T-helper 17 cell (primary cell): ENCODE measurements at places on chromosomes 11 and 22.

- DNase-seq, result no peak
Measured at GRCh38 chr11:76153571-76153923, 52.8 kb downstream of the WNT11 start.

DNA sequence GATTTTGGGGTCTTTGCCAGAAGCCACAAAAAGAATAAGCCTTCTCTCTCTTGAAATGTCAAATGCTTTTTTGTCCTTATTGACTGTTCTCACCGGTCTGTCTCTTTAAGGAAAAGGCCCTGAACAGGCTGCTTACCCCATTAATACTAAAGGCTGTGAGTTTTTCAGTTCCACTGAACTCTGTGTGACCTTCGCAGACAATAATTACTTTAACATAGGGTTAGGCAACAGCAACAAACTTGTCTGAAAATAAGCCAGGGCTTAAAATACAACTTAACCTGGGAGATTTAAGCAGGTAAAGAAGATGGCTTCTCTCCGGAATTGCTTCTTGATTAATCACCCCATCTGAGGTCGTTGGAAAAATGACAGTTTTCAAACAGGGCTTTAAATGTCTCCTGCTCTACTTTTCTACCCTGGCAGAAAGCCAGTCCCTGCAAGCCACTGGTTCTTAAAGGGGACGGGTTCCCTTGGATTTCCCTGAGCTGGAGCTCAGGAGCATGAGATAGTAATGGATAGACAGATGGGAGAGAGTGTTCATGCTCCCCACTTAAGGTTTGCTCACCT, 69.4 kb downstream of the ARL14EP start:
- no peak for DNase-seq

GRCh38 chr22:42800451-42801251, 56.4 kb downstream of the ARFGAP3 start:
- no peak for DNase-seq

GRCh38 chr11:27354359-27354965, 8.6 kb downstream of the CCDC34 start:
- no peak for DNase-seq

DNA sequence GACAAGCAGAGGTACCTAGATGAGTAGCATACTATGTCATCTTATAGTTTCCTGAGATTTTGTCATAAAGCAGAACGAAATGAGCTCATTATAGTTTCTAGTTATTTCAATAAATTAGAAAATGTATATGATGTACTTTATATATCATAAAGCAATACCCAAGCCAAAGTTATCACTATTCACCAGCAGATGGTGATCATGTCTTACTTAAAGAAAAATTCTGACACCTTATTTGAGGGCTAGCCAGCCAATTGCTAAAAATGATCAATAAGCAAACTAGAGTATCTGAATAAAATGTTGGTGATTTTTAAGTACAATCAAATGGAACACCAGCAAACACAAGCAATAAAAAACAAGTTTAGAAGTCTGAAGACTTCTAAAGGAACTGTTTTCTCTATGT, 44.1 kb downstream of the RSF1 start:
- no peak for DNase-seq

DNA sequence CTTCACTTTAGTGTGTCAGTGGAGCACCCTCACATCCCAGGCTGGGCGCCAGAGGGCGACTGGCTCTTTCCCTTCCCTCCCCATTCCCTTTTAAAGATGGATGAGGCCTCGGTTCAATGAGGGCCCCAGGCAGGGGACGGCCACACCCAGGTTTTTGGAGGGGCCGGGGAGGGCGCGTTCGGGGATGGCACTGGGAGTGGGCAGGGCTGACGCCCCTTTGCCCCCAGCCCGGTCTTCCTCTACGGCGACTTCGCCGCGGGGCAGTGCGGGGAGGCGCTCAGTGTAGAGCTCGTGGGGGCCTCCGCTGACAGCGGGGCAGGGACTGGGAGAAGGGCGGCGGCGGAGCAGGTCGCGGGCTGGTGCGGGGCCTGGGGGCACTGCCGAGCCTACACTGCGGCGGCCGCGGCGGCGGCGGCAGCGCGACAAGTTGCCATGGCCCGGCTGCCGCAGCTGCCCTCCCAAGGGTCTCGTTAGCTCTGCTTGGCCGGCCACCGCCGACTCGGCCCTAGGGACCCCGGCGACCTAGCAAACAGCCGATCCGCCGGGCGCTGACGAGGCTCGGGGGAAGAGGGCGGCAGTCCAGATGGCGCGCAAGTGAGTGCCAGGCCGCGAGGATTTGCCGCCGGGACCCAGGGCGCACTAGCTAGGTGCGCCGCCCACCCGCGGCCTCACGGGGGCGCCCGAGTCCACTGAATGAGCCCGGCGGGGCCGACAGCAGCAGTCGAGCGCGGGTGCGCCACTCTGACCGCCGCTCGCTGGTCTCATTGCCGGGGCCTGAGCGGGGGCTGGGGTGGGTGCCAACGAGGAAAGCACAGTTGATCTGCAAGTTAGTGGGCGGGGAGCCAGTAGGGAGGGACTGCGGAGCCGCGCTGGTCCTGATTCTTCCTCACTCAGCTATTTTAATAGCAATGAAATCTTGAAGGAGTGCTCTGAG, 92.7 kb downstream of the RRM1 start:
- DNase-seq, result peak; percentile 89

- DNase-seq, result no peak
Measured at GRCh38 chr11:111542606-111543275, 2.2 kb downstream of the LAYN start.

DNA sequence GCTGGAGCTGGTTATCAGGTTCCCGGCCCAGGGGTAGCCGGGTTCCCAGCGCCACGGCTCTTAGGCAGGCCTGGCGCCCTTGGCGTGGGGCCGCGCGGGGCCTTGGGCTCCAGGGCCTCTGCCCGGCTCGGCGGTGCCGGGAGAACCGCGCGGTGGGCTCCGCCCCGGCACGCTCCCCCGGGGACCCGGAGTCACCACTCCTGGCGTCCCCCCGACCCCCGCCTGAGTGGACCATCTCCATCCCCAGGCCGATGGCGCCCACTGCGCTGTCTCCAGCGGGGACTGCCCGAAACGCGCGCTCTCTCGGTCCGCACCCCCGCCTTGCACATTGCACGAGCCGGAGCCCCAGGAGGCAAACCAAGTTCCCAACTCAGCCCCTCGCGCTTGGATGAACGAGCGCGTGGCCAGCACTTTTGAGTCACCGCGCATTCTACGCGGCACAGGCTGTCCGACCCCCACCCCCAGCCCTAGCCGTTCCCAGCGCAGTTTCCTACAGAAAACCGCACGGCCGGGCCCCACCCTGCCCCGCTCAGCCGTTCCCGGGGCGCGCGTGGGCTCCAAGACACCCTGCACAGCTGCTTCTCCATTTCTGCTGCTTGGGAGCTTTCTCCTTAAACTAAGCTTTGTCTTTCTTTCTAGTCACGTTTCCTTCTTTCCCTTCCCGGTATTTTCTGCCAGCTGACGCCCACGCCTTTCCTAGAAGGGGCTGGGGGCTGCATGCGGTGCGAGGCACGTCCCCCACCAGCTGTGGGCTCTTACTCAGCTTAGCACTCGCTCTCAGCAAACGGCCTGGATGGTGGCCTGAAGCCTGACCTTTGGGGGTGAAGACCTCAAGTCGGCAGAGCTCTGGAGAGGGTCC, 650 bp upstream of the CHID1 start:
- DNase-seq, result peak; percentile 23

- DNase-seq, result no peak
Measured at GRCh38 chr11:11496879-11497278, 124.9 kb downstream of the GALNT18 start.

DNA sequence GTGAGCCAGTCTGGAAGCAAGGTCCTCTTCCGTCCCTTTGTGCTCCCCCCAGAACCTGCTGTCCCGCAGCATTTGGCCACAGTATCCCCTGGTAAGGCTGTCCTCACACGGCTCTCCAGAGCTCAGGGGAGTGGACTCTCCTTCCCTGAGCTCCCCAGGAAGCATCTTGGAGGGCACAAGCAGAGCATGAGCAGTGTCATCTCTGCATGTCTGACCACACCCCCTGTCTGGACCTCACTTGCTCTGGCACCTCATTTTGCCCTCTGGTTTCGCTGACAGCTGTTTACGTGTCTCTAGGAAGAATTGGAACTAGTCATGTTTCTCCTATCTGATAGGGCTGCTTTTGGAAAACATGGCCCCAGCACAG, 15.5 kb downstream of the DCPS start:
- DNase-seq, result no peak

GRCh38 chr11:36160091-36160490, 129.1 kb downstream of the COMMD9 start:
- DNase-seq, result no peak

DNA sequence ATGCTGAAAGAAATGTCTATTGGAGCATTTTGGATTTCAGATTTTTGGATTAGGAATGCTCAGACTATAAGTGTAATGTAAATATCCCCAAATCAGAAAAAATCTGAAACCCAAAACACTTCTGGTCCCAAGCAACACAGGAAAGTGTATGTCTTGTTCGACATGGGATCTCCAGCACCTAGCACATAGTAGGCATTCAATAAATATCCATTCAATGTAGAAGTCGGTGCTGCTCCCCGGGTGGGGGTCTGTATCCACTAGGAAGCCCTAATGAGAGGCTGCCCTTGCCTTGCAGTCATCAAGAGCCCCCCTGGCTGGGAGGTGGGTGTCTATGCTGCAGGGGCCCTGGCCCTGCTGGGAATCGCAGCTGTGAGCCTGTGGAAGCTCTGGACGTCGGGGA, 11.4 kb downstream of the SYT12 start:
- no peak for DNase-seq

DNA sequence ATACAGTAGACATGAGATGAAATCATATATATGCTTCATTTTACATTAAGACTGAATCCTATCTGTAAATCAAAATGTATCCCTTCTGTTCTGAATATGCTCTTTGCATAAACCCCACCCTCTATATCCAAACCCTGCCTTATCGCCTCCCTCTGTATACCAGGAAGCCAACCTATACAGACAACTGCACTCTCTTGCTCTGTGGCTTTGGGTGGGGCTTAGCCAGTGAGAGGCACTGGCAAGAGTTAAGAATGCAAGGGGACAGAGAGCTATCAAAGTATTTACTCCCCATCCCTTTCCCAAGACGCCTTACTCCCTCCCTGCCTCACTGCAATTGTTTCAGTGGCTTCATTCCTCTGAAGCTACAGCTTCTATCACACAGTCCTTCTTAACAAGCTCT, 309.8 kb downstream of the TTC28 start:
- no peak for DNase-seq

DNA sequence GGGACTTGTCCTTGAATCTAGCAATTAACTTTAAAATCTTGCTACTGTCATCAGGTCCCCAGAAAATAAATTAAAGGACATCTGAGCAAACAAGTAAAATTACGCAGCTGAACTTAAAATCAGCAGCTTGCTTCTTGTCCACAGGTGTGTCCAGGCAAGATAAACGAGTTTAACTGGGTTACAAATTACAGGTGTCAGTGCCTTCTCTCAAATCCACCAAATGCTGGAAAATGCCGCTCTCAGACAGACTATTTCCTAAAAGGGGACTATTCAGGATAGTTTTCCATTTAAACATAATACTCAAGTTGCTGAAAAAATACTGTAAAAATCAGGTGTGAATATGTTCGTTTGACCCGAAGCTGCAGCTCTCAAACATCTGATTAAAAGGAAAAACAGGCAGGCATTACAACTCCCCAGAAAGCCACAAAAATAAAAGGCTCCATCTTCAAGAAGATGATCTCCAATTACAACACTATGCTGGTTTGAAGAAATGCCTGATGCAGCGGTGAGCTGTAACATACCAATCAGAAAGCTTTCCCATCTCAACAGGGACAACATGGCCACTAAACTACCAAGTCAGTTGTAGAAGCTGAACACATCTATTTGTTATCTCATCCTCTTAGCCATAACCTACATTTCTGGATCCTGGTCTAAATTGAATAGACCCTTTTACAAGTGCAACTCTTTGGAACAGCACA, 82.1 kb downstream of the CADM1 start:
- DNase-seq, result no peak

GRCh38 chr11:119144825-119145486, 3.9 kb upstream of the ABCG4 start:
- DNase-seq, result no peak

DNA sequence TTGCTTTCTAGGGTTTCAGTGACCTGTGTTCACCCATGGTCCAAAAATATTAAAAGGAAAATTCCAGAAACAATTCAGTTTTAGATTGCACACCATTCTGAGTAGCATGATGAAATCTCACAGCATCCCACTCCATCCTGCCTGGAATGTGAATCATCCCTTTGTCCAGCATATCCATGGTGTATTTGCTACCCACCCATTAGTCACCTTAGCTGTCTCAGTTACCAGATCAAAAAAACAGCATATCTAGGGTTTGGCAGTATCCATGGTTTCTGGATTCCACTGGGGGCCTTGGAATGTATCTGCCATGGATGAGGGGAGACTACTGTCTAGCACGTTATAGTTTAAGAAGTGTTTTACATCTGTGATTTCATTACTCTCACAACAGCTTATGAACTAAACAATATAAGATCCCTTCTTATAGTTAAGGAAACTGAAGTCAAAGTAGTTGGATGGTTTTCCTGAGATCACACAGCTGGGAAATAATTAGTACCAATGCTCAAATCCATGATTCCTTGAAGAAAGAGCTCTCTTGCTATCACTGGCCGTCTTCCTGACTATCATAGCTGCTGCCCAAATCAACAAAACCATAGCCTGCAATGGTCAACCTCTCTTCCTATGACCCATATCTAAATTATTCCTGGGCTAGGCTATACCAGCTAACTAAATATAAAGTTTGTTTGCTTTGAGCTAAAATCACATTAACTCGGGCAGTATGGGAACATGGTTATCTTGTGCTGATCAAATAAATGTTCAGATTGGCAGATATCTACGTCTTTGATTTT, 122.6 kb downstream of the MICAL2 start:
- no peak for DNase-seq

- DNase-seq, result no peak
Measured at GRCh38 chr11:35667257-35667656, 4.7 kb downstream of the TRIM44 start.

GRCh38 chr11:70537576-70538571, 139.5 kb downstream of the CTTN start:
- no peak for DNase-seq

DNA sequence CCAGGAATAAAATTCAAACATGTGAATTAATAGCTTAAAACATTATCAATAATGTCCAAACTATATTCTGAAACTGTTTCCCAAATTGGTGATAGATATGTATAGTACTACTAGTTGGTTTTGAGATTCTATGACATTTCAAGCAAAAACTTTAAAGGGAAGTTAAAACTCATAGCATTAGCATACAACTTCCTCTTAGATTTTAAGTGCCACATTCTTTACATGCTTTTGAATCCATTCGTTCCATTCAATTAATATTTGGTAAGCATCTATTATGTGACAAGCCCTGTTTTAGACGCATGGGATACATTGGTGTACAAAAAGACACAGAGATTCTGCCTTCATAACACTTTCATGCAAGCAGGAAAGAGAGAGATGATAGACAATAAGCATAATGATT, 8.9 kb downstream of the PATL1 start:
- no peak for DNase-seq

DNA sequence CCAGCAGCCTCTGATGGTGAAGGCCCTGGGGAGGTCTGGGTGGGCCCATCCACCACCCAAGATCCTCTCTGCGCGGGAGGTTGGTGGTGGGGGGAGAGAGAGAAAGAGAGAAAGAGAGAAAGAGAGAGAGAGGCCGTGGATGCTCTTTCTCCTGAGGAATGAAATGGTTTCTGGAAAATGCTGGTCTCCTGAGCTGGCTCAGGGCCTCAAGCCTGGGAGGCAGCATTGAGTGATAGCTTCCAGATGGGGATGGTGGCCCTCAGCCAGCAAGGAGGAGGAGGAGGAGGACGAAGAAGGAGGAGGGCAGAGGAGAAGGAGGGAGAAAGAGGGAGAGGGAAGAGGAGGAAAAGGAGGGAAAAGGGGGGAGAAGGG, 4.6 kb downstream of the TSPAN32 start:
- DNase-seq, result no peak

GRCh38 chr22:20093418-20094196, 13.6 kb downstream of the DGCR8 start:
- DNase-seq, result no peak
